Activated CD4-positive, alpha-beta memory T cell treated with anti-CD3 and anti-CD28 coated beads, Interleukin-2, amount 10 ng/mL, durations not matched to agents 7 days and 5 days (primary cell): ENCODE measurements at places on chromosomes 2 and 18.

GRCh38 chr18:23324056-23324811 lies 128.9 kb upstream of the RIOK3 start:
- no peak for DNase-seq

- DNase-seq, result no peak
These were observed 9.4 kb upstream of the RAPGEF4 start for GRCh38 chr2:172726172-172726735.

DNA sequence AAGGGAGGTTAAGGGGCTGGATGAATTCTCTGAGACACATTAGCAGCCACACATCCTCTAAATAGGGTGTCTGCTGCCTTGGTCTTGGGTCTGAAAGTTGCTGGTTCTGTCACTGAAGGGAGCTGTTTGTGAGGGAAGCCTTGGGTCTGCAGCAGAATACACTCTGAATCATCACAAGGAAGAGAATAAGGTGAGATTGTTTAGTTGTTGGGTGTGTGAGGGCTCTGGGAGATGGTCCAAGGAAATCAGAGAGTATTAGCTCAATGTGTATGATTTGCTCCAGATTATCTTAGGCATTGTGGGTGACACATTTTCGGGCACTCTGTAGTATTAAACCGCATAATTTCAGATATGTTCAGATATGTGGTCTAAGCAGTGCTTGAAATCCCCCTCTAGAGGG lies 548.5 kb downstream of the SLC4A3 start:
- no peak for DNase-seq

GRCh38 chr2:38982498-38982897 lies 92.8 kb downstream of the ARHGEF33 start:
- no peak for DNase-seq

DNA sequence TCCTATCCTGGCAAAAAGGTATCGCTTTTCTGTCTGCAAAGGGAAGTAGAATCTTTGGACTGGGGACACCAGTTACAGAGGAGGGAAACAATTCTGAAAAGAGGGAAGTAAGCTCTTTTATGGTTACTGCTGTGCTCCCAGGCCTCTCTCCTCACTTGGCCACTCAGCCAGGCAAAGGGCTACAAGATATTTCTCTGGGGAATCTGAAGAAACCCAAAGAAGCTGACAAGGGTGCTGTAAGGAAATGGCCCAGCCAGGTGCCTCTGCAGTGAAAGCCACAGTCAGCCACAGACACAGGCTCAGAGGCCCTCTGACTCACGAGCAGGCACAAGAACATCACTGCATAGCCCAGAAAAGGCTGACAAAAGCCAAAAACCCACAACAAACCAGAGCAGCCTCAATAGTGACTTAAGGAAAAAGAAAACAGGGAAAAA lies 5.8 kb downstream of the HDLBP start:
- DNase-seq, result peak; percentile 79

- no peak for DNase-seq
These were observed 30.6 kb downstream of the SCN3A start for GRCh38 chr2:165173215-165173614.

DNA sequence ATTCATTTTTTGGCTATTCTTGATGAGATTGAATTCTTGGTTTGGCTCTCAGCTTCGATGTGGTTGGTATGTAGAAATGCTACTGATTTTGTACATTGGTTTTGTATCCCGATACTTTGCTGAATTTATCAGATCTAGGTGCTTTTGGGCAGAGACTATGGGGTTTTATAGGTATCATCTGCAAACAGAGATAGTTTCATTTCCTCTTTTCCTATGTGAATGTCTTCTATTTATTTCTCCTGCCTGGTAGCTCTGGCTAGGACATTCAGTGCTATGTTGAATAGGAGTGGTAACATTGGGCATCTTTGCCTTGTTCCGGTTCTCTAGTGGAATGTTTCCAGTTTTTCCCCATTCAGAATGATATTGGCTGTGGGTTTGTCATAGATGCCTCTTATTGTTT lies 5.5 kb upstream of the TACR1 start:
- DNase-seq, result no peak
